Activated CD8-positive, alpha-beta T cell treated with anti-CD3 and anti-CD28 coated beads, Interleukin-2, amount 10 ng/mL, durations not matched to agents 7 days and 5 days (primary cell): ENCODE measurements at places on chromosomes 3 and 15. TPM values are rescaled to one million over a fixed set of nuclear protein-coding genes. Genes with fewer than 3 reads are reported as not detected.

GRCh38 chr15:48603922-48604321, 41.6 kb downstream of the FBN1 start:
- no peak for DNase-seq

GRCh38 chr3:127137113-127137512, 55.8 kb upstream of the PRR23E start:
- DNase-seq: no peak

Gene HRG
- total RNA-seq: not detected

Gene CPOX
- 63.8 TPM for total RNA-seq

- no peak for DNase-seq
These were observed 198.8 kb upstream of the CTNNB1 start for GRCh38 chr3:41000471-41000870.

DNA sequence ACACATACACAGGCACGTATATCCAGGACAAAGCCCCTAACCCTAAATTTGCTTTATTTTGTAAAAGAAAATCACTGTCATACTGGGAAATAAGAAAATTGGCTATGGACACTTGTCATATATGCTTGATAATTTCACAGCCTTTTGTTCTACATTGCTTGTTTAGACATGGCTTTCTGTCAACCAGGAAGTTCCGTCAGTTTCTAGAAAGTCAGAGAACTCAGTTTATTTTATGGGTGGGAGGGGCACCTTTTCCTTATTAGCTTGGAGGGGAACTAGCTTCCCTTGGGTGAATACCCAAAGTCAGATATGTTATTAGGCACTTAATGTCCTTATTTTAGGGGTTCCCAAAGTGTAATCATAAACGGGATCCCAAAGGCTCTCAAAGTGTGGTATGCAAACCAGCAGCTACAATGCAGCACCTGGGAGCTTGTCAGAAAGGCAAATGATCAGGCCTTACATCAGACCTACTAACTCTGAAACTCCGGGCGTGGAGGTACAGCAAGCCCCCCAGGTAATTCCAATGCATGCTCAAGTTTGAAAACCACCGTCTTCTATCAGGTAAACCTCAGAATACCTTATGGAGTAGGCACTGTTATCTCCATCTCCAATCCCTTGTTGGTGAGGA, 50.1 kb downstream of the CADPS start:
- no peak for DNase-seq

Gene SIDT1
- 34.8 TPM for total RNA-seq

GRCh38 chr3:65767551-65767950, 271.2 kb downstream of the MAGI1 start:
- DNase-seq: no peak

Gene TTC21A
- total RNA-seq: 0.97 TPM

- no peak for DNase-seq
These were observed 421.9 kb downstream of the MECOM start for GRCh38 chr3:169241630-169241990.

Gene RLBP1
- total RNA-seq: not detected

DNA sequence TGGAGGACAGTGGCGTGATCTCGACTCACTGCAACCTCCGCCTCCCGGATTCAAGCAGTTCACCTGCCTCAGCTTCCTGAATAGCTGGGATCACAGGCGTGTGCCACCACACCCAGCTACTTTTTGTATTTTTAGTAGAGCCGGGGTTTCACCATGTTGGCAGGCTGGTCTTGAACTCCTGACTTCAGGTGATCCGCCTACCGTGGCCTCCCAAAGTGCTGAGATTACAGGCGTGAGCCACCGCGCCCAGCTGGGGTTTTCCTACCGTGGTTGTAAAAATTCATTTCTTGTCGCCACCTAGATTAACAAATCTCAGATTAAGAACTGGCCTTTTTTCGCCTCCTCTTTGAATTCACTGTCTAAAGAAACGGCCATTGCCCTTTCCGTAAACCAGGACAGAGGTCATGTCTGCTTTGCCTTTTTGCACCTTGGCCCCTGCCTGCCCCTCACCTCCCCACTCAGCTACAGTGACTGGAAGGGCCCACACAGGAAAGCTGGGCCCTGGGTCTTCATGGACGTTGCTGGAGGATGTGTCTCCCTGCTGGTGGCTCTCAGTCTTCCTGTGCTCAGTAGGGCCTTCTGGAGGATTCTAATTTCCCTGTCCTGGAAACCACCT, 17.2 kb downstream of the ZNF710 start:
- DNase-seq: no peak

DNA sequence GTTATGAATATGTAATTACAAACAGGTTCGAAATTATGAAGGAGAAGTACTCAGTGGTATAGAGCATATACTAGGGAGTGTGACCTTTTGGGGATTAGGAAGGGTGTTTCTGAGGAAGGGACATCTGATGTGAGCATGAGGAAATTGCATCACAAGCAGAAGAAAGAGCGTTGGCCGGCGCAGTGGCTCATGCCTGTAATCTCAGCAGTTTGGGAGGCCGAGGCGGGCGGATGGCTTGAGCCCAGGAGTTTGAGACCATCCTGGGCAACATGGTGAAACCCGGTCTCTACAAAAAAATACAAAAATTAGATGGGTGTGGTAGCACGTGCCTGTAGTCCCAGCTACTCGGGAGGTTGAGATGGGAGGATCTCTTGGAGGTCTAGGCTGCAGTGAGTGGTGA, 6.9 kb downstream of the CMTM7 start:
- no peak for DNase-seq

GRCh38 chr15:100844778-100845177, 34.9 kb upstream of the ALDH1A3 start:
- no peak for DNase-seq

Gene UBE2E2
- total RNA-seq: 11.8 TPM

Gene LTK
- 0.21 TPM for total RNA-seq

DNA sequence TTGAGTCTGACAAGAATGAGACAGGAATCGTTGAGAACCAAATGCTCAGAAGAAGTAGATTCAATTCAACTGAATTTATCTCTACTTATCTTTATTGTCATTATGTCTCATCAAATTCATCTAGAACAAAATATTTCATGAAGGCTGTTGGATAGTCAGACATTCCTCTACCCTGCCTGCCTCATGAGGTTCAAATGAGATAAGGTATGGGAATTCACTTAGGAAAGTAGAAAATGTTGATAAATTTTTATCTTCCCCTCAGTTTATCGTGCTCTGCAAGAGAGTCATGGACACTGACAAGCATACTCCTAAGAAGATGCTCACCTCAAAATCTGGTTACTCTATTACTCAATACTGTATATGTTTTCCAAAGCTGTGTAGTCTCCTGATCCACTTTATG, 149.7 kb upstream of the CDIN1 start:
- DNase-seq: no peak

GRCh38 chr3:43998836-43999727, 242.6 kb upstream of the TOPAZ1 start:
- DNase-seq: no peak

GRCh38 chr3:13202744-13203397, 129.6 kb upstream of the IQSEC1 start:
- DNase-seq: no peak

DNA sequence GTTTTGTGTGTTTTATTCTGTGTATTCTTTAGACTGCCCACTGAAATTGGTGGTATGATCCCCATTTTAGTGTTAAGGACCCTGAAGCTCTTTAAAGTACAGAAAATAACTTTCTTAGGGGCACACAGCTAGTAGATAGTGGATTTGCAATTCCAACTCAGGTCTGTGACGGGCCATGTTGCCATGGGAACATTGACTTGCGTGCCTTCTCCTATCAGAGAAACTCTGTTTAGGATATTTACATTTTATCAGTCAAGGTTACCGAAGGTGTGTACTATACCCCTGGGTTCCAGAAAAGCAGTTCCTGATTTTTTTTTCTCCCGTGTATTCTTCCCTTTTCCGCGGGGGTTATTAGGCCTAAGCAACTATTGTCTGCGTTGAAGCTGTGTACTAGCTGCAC, 19.4 kb downstream of the MYZAP start:
- no peak for DNase-seq
